SJCRH30 (cell line): ENCODE measurements at places on chromosomes 2 and 18.

GRCh38 chr18:45330170-45330594 lies 285.1 kb upstream of the SLC14A2 start:
- 0 out of 2 replicates have a peak, but pooled peaks cover 4% of the 10 kb centered on the region for H3K4me1 ChIP-seq
- H3K27ac ChIP-seq, result peak overlapping the region; percentile 18; the same call in 1 of the 2 replicates
- H3K36me3 ChIP-seq, result no peaks in the 10 kb centered on the region

DNA sequence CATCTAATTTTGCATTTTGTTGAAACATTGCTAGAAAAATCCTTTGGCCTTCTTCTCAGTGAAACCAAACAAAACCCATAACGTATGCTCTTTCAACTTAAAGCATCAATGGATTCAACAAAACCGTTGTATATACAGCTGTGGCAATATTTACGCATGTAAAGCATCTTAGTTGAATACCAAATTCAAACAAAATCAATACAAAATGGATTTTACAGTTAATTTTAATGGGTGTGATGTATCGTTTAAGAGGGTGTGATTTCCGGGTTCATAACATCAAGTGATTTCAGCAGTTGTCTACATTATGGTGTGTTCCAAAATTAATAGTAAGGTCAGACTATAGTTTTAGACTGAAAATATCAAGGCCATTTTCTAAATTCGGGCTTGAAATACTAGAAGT lies 198.2 kb downstream of the TGIF1 start:
- no peak overlapping the region for H3K4me3 ChIP-seq
- H3K27ac ChIP-seq, result no peak overlapping the region
- H3K4me1 ChIP-seq, result peaks cover 6% of the 10 kb centered on the region
- no peaks in the 10 kb centered on the region for H3K27me3 ChIP-seq
- no peaks in the 10 kb centered on the region for H3K36me3 ChIP-seq

DNA sequence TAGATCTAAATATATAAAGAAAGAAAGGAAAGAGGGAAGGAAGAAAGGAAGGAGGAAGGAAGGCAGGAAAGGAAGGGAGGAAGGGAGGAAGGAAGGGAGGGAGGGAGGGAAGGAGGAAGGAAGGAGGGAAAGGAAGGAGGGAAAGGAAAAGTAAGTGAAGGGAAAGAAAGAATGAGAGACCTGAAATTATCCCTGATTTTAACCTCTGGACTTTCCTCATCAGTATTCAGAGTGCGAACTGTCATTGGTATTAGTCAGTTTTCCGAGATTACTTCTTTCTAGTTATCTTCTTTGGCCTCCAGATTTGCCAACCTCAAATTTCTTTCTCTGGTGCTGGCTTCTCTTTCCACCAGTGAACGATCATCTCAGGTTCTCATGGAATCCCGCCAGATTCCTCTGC lies 215.5 kb upstream of the FN1 start:
- no peaks in the 10 kb centered on the region for H3K27me3 ChIP-seq
- no peak overlapping the region for H3K4me3 ChIP-seq
- no peaks in the 10 kb centered on the region for H3K36me3 ChIP-seq
- no peaks in the 10 kb centered on the region for H3K4me1 ChIP-seq
- no peak overlapping the region for H3K27ac ChIP-seq
- DNase-seq, result no peak

DNA sequence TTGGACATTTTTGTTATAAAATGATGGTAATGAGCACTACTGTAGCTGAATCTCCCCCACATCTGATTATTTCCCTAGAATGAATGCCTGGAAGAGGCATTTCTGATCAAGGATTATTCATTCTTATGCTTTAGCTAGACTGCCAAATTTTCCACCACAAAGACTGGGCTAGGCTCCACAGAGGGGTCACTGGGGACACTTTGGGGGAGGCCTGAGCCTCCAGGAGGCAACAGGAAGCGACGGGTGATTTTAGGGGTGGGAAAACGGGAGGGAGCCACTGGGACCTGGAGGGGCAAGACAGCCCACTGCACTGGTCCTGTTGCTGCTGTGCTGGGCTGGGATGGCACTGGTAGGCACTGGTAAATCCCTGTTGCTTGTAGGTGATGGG lies 2.4 kb upstream of the ASB1 start:
- H3K36me3 ChIP-seq, result no peaks in the 10 kb centered on the region
- peaks cover 25% of the 10 kb centered on the region for H3K4me1 ChIP-seq
- H3K27ac ChIP-seq, result peak overlapping the region; percentile 58
- DNase-seq, result no peak
- H3K4me3 ChIP-seq, result no peak overlapping the region

DNA sequence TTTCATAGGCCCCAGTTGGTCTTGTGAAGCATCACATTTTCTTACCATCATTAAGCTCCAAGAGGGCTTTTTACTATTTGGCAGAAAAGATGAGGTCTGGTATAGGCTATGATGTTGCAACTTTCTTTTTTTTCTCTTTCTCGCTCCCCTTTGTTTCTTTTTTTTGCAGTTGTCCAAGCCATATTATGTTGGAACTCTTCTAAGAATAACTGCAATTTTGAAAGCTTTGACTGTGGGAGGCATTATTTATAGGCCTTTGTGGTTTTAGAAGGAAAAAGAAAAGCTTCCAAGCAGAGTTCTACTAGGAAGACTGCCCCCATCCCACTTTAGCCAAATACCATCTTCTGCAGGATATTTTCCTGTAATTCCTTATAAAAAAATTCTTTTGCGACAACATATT lies 571.6 kb downstream of the ARHGAP15 start:
- no peak overlapping the region for H3K4me3 ChIP-seq
- H3K27me3 ChIP-seq, result no peaks in the 10 kb centered on the region
- peaks cover 7% of the 10 kb centered on the region; the same call in 1 of the 2 replicates for H3K4me1 ChIP-seq
- no peak overlapping the region for H3K27ac ChIP-seq

GRCh38 chr2:96538487-96539214 lies 2.1 kb downstream of the ARID5A start:
- peaks cover 18% of the 10 kb centered on the region for H3K4me1 ChIP-seq
- no peak overlapping the region for H3K4me3 ChIP-seq
- peaks cover 13% of the 10 kb centered on the region for H3K36me3 ChIP-seq
- H3K27ac ChIP-seq, result no peak overlapping the region
- no peaks in the 10 kb centered on the region for H3K27me3 ChIP-seq
- no peak for DNase-seq

- H3K27me3 ChIP-seq, result no peaks in the 10 kb centered on the region
- H3K4me1 ChIP-seq, result no peaks in the 10 kb centered on the region
- H3K36me3 ChIP-seq, result no peaks in the 10 kb centered on the region; the same call in none of the 2 replicates
- H3K4me3 ChIP-seq, result no peak overlapping the region
- no peak overlapping the region for H3K27ac ChIP-seq
These were observed 131.5 kb downstream of the SMAD7 start for GRCh38 chr18:48819276-48819675.

DNA sequence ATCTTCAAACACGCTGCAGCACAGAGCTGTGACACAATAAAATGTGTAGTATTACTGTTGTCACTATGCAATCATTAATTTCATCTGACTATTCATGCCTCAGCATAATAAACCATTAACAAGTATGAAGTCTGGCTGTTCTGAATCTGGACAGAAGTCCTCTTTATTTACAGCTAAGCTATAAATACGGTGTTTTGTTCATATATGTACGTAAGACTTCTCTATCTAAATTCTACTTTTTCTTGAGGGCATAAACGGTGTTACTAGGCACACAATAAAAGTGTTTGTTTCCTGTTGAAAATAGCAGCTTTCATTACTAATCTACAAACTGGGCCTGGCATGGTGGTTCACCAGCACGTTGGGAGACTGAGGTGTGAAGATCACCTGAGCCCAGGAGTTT lies 443.8 kb downstream of the NCKAP5 start:
- no peak overlapping the region for H3K27ac ChIP-seq
- no peak for DNase-seq
- H3K4me3 ChIP-seq, result no peak overlapping the region
- H3K4me1 ChIP-seq, result no peaks in the 10 kb centered on the region
- no peaks in the 10 kb centered on the region for H3K27me3 ChIP-seq
